Stimulated activated CD4-positive, alpha-beta T cell treated with anti-CD3 and anti-CD28 coated beads, Interleukin-4, amount 100 ng/mL, for 24 hours (primary cell): ENCODE measurements at places on chromosomes 13 and 19.

GRCh38 chr13:40660141-40660664 is 6.2 kb downstream of the FOXO1 start:
- no peak for DNase-seq

DNA sequence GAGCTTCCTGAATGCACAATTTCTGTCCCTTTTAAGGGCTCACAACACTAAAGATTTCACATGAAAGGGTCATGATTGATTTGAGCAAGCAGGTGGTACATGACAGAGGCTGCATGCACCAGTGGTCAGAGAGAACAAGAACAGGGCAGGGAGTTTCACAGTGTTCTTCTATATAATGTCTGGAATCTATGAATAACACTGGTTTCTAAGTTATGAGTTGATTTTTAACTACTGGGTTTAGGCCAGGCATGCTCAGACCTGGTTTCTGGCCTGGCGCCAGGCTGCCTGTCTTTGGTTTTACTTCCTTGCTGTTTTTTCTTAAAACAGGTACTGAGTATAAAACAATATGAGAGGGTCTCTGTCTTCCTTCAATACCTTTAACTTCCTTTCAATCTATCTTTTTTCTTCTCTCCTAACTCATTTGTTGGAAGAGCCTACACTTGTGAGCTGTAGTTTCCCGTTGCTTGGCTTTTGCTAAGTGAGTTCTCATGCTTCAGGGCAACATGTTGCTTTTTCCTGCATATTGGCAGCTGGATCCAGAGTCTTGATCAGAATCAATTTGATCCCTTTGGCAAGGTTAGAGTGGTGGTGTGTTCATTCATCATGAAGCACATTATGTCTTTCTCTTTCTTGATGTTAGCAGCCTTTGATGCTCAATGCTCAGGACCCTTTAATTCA is 38.5 kb upstream of the FGF14 start:
- no peak for DNase-seq

GRCh38 chr19:12791345-12792050 is at the start of gene JUNB:
TSS of gene JUNB (plus strand) at chr19:12791486. CDS start at chr19:12791772, 286 bp downstream.
- DNase-seq, result peak; percentile 96

GRCh38 chr19:39430675-39431593 is 4.8 kb downstream of the RPS16 start:
- peak; percentile 76 for DNase-seq

DNA sequence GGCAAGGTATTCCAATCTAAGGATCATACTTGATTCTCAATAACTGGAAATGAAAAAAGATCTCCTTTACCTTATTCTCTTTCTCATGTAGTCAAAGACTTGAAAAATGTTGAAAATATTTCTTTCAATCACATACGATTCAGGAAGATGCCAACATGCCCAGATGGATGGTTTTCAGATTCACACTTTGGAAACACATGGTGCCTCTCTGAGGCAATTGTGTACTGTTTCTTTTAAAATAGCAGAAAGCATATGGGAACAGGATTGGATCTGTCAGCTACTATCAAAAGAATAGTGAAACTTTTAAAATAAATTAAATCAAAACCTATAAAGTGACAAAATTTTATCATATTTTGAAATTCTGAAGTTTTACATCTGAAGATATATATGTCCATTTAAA is 222.4 kb downstream of the SPRY2 start:
- DNase-seq, result no peak

DNA sequence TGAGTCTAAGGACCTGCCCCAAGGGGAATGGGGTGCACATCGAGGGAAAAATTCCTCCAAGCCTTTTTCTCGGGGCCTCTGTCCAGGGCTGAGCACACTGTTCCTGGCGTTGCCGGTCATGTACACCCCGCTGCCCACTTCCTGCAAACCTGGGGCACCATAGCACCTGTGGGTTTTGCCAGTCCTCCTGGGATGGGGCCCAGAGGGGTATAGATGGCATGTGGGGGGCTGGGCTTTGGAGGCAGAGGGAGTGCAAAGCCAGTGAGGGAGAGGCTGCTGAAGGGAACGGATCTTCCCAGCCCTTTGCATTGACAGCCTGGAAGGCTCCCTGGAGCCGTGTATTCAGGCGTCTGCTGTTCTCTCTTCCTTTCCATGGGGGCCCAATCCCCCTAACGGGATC is 187.3 kb downstream of the ZNF536 start:
- DNase-seq, result no peak

GRCh38 chr19:14408491-14409145 is 10.5 kb downstream of the DDX39A start:
- no peak for DNase-seq

- peak; percentile 97 for DNase-seq
Measured at GRCh38 chr19:10960314-10961072, at the start of gene SMARCA4. TSS of gene SMARCA4 (plus strand) at chr19:10961030. CDS start at chr19:10984152, 23,122 bp downstream.

GRCh38 chr13:91701975-91702374 is 303.6 kb downstream of the GPC5 start:
- no peak for DNase-seq

GRCh38 chr13:78085434-78086225 is 167.0 kb upstream of the EDNRB start:
- no peak for DNase-seq

- no peak for DNase-seq
Measured at GRCh38 chr13:40536443-40537113, 129.9 kb downstream of the FOXO1 start.

DNA sequence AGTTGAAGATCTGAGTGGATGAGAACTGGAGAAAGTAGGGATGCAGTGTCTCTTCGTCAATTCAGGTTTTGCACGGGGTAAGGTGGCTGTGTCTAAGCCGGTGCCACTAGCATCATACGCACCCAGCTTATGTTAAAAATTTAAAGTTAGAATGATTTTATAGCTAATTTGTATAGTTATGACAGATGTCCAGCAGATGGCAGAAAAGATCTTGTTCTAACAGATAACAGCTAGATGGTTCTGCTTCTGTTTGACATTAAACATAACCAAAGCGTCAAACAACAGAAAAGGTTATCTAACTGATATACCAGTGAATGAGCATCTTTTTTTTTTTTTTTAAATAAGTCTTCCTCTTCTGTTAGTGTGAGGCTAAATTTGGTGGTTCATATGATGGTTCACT is 18.8 kb upstream of the EDDM13 start:
- DNase-seq, result no peak

DNA sequence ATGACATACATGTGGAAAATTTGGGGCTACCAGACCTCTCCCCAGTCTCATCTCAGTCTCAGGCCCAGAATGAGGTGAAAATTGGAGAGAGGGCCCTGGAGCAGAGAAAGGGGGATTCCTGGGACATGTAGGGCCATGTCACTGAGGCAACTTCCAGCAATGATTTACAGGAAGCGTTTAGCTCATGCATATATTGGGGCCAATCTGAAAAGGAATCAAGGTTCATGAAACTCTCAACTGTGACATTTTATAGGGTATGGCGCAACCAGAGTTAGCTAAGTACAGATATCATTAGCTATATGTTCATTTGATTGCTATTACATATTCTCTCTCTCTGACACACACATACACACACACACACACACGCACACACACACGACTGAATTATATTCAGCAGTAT is 86.3 kb downstream of the RNASEH2B start:
- DNase-seq, result no peak
